ENCODE measurements at places on chromosomes 7 and 10.
A peak's percentile ranks its signal among the peaks of the same experiment; 100 is the strongest.

DNA sequence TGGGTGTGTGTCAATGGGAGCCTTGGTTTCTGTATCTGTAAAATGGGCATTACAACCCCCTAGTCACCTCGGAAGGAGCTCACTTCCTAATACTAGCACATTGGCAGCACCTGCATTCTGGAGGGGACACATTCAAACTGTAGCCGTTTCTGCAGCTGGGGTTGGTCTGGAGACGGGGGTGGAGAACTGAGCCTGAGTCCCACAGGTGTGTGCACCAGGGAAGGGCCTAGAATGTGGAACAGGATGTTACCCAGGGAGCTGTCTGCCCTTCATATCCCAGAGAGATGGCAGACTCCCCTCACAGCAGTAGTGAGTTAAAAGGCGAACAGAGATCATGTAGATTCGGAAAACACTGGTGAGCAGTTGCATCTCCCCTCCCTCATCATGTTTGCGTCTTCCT is 272.8 kb upstream of the ZNF32 start:
- DNase-seq, result no peak

- DNase-seq, result no peak
Measured at GRCh38 chr10:19629567-19629966, 186.7 kb upstream of the PLXDC2 start.

- DNase-seq, result peak; percentile 83
Measured at GRCh38 chr10:51097546-51097945, 23.3 kb downstream of the PRKG1 start.

DNA sequence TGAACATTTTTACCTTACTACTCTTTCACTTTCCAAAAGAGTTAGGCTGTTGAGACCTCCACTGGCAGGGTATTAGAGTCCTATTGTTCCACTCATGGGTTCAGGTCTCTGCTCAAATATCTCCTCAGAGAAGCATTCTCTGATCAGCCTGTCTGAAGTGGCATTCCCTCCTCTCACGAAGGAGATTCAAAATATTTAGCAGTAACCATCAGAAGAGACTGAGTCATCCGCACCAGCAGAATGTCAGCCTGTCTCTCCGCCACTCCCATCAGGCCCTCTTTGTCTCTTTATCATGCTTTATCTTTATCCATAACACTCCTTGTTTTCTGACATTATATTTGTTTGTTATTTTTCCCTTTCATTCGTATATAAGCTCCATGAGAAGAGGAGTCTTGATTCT is 79.1 kb downstream of the AASS start:
- DNase-seq, result no peak

- no peak for DNase-seq
Measured at GRCh38 chr7:17103170-17103569, 195.3 kb upstream of the AHR start.

GRCh38 chr10:84415539-84416244 is 87.3 kb downstream of the CCSER2 start:
- DNase-seq, result peak; percentile 45

GRCh38 chr7:131244259-131244852 is 83.3 kb upstream of the MKLN1 start:
- peak; percentile 95 for DNase-seq

DNA sequence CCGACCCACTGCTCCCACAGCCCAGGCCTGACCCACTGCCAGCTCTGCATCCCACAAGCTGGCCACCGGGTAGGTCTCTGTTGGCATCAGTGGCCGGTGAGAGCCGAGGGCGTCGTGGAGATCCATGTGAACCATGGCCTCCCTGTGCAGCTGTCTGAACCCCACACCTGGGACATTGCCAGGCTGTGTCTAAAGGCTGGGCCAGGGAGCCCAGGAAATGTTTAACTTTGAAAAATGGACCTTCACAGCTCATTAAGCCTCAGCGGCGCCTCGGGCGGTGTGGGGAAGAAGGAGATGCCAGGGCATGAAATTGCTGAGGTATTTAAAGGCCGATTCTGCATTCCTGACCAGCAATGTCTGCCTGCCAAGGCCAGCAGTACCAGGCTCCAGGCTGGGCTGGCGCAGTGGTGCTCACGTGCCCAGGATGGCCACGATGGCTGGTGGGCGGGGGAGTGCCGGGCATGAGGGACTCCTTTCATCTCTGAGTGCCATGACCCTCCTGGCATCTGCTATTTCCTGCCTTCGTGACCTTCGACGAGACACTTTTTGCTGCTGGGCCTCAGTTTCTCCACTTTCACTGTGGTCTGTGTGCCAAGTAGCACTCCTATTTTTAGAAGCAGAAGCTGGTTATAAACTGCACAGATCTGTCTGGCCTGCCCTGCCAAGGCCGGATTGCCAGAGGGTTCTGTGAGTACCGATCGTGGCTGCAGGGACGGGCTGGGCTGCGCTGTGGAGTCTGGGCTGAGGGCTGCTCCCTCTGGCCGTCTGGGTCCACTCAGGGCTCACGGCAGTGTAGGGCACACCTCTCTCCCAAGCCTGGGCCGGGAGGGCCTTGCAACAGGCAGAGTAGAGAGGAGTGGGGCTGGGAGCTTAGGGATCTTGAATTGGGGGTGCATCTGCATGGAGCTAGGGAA is 21.8 kb downstream of the ELFN1 start:
- peak; percentile 100 for DNase-seq

GRCh38 chr10:664301-664700 is 25.2 kb downstream of the DIP2C start:
- DNase-seq, result no peak

GRCh38 chr7:106606120-106606519 is 54.8 kb downstream of the CCDC71L start:
- no peak for DNase-seq

DNA sequence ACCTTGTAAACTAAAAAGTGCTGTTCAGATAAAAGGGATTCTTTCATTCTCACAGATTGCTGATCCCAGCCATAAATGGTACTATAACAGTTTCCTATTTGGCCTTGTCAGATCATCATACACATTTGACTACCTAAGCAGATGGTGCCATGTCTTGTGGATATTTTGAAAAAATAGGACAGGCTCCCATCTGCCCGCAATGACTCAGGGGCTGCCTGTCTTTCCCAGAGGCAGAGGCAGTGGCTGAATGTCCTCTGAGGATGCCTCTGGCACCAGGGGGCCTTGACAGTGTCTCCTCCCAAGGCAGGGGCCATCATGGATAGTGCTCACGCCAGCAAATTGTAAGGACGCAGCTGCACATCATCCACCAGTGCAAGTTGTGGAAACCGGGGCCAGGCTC is 323.0 kb upstream of the PODXL start:
- DNase-seq, result no peak

- DNase-seq, result no peak
Measured at GRCh38 chr7:75608451-75609122, 116.5 kb downstream of the SPDYE5 start.

- no peak for DNase-seq
Measured at GRCh38 chr7:85285527-85285926, 98.7 kb upstream of the SEMA3D start.

DNA sequence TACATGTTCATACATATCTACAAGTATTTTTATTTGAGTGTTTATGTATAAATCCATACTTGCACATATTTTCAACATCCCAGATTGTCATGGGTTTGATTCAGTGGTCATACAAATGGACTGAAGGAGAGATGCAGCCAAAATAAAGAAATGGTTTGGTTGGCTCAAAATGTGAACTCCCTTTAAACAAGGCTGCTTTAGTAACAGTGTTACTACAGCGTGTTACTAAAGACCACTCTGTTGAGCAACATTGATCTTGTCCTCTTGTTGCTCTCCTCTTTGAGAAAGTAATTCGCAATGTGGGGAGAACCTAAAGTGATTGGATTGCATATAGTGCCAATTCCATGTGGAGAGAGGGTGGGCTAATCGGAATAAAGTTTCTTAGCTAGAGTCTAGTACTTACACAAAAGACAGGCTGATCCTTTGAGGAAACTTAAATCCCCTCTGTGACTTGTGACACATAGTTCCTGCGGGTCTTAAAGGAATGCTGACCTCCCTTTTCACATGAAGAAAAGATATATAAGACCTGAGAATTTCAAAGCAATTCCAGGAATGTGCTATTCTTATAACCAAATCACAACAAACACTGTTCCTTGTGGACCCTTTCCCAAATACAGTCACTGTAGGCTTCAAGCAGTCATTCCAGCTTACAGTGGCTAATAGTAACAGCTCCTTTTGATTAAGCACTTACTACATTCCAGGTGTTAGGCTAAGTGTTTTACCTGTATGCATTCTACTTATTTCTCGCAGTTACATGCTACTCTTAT is 144.3 kb downstream of the FZD1 start:
- no peak for DNase-seq

DNA sequence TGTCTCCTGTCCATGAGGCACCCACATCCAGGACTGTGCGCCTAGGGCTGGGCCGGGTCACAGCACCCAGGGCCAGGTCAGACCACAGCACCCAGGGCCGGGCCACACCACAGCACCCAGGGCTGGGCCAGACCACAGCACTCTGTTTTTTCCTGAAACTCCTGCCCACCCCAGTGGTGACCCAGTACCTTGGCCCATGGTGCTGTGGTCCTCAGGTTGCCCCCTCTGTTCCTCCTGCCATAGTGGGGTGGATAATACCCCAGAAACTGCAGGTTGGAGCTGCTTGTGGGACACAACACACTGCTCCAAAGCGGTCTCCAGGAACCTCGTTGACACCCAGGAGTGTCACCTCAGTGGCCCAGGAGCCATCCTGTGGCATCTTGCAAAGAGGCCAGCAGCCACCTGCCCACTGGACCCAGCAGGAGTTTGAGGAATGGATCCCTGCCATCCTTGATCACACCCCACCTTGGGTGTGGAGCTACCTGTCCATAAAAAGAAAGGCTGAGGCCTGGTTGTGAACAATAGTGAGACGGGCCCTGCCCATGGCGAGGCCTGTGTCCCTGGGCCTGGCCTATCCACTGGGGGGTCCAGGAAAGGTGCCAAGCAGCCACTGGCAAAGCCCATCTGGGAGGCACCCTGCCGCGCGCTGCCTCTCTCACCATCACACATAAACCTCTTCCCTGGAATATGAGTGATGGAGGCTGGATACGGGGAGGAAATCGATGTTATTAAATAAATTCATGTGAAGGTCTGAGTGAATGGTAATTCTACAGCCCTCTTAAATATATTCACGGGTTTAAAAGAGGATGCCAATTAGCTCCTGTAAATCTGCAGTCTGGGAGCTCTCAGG is 89.0 kb downstream of the NKX6-2 start:
- no peak for DNase-seq

DNA sequence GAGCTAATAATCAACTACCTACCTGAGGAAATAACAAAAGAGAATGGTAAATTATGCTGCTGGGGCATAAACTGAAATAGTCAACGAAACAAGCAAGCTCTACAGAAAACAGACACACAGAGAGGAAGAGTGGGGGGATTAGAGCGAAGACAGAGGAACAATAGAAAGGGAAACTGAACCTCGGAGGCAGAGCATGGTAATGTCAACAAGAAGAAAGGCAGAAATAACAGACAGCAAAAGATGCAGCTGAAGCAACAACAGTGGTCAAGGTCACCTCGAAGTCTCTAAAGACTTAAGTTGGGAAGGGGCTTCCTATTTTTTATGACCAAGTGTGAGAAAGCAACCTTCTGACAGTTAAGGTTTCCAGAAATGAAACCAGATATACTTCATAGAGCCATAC is 177.0 kb downstream of the ZNF438 start:
- no peak for DNase-seq

DNA sequence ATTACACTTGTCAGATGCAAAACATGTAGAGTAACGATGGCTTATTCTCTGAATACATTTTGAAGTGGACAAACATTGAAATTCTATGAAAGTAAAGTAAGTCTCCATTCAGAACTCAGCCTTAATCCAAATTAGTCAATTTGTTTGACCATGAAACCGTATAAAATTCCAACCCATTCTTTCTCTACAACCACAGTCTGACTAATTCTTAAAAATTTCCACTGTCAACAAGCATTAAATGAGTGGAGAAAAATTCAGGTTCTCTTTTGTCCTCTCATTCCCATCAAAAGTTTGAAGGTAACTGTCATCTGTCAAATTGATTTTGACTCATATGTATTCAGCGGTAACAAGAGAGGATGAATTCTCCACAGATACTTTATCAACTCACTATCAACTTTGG is 1031.5 kb downstream of the SORCS1 start:
- DNase-seq, result no peak

DNA sequence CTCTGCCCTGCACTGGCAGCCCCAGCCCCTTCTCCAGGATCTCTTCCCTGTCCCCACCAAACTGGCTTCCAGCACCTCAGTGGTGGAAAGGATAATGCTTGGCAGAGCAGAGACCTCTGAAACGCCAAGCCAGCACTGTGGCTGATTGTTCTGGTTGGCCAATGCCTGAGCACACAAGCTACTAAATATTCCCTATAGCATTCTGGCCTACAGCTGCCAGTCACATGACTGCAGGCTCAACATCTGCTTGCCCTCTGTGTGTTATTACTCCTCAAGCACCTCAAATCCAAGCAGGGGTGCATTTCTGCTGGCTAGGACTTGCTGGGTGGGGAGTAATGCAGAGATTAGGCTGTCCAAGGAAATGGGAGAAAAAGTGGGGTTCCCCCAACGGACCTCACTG is 6.1 kb downstream of the TBATA start:
- DNase-seq, result no peak

DNA sequence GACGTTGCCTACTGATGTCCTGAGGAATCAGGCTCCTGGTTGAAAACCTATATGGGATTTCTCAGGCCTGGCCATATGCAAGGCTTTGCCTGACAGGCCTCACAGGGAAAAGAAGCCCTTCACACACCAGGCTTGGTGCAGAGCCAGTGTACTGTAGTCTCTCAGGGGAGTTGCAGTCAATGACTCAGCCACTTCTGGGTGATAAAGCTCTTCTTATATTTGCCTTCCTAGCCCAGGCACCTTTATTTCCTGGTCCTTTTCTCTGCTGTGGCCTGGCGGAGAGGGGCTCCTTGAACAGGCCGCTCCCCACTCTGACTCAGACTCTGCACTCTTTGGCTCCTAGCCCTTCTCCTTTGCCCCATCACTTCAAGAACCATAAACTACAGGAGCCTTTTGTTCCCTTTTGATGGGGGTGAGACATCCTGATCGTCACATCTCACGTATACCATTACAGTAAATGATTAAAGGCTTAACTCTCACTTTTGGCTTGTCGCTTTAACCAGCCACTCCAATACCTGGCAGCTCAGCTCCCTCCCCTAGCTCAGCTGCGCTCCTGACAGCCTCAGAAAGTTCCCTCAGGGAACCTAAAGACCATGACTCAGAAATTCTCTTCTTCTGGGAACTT is 33.5 kb downstream of the DPY19L1 start:
- peak; percentile 100 for DNase-seq

DNA sequence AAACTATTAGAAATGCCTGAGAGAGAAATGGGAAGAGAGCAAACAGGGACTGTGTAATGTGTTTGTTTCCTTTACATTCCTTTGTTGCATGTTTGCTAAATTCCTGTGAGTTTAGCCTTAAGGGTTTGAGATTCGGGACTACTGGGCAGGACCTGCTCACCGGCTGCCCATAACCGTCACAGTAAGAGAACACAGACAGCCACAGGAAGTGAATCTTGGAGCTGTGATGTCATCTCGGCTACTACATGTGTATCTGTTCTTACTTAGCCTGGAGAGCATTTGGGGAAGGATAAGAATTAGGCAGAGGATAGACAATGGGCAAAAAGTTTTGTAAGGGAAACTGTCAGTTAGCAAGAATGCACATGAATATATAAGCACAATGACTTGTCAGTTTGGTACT is 485.1 kb upstream of the KLF6 start:
- DNase-seq, result peak; percentile 29

All from NCI-H226 (cell line).